ENCODE measurements at places on chromosomes 1 and 21.

DNA sequence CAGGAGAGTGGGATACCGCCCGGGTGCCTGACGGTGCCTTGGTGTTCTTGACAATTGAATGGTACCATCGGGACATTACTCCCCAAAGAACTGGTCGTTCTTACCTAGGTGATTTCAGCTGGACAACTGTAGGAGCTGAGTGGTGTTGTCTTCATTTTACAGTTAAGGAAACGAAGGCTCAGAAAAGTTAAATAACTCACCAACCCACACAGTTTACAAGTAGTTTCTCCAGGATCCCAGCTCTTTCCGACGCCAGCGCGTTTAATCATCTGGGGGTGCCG lies 1.6 kb downstream of the PIK3CD start:
- DNase-seq: no peak

DNA sequence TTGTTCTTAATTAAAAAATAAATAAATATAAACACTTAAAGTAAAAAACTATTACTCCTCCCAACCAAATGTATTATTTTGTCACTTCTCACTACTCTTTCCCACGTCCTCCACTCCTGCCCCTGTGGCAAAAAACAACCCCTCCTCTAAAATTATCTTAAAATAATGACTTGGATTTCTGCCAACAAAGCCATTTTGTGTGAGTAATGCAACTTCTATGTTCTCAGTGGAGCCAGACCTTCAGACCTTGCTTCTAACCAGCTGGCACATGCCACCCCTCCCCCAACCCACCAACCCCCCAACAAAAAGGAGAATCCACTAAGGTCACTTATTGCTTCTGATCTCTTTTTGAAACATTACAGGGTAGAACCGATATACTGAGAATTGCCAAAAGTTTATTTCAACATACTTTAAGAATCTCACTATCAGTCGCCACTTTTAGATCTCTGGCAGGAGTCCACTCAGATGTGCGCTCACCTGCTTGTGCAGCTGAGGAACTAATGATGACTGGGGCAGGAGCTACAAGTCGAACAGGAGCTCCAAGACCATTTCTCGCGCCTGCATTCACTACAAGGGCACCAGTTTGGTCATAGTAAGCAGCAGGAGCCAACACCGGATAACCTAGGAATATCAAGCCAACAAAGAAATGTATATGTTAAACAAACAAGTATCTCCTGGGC lies 58.3 kb upstream of the SDC3 start:
- DNase-seq: no peak

DNA sequence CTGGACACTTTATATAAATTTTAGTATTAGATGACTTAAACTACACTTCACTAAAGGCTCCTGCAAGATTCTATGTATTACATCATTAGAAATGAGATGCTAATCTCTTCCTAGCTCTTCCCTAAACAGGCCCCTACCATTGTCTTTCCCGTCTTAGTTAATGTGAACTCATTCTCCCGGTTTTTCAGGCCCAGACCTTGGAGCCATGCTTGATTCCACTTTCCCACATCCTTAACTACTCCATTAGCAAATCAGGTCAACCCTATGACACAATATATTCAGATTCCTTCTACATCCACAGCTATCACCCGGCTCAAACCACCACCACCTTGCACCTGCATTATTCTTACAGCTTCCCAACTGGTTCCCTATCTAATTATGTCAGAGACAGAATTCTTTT lies 73.3 kb downstream of the NVL start:
- no peak for DNase-seq

DNA sequence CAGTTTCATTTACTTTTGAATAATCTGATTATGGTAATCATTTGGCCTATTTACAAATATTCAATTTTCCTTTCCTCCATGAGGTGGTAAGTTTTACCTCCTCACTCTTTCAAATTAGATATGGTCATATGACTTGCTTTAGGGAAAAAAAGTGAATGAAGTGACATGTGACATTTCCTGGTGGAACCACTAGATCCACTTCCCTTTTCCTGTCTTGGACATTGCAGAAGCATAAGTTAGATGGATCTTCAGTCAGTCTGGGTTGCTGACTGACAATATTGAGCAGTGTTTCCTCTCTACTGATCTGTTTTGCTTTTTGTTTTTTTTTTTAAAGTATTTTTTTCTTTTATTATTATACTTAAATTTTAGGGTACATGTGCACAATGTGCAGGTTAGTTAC lies 481.1 kb upstream of the PTBP2 start:
- no peak for DNase-seq

GRCh38 chr21:36927719-36928117 lies 38.8 kb downstream of the HLCS start:
- peak; percentile 70 for DNase-seq

Measured in activated T-cell treated with anti-CD3 and anti-CD28 coated beads, Interleukin-2, amount 50 U/mL, for 4 hours (primary cell).